Effector memory CD4-positive, alpha-beta T cell (primary cell): ENCODE measurements at places on chromosomes 2 and 18.

DNA sequence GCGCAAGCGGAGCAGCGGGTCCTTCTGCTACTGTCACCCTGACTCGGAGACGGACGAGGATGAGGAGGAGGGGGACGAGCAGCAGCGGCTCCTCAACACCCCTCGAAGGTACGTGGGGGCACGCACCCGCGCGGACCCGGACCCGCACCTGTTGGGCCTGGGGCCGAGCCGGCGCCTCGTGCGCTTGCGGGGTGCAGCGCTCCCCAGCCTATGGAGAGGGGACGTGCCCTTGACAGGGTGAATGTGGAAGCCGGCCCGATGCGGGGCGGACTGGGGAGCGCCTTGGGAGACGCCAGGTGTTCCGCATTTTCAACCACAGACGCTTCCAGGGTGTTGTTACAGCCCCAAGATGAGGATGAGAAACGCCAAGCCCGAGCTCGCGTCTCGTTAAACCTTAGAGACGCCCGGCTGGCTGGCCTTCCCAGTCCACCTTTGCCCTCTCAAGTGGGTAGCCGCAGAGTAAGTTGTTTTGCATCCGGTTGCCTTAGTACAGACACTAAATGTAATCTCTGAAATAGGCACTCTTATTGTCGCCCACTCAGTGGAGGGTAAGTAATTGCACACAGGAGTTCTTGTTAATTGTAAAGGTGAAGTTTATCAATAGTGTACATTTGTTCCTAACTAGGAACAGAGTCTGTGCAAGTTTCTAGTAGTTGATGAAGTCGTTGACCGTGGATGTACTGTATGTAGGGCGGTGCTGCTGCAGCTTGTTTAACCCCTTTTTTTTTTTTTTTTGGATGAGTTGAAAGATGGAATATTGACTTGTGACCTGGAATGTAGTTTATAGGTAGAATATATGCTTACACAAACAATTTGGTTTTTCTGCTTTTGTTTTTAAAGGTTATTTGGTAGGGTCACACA is 815 bp downstream of the GMCL1 start:
- peak; percentile 18 for DNase-seq

GRCh38 chr2:140905083-140905781 is 1225.6 kb downstream of the LRP1B start:
- no peak for DNase-seq

DNA sequence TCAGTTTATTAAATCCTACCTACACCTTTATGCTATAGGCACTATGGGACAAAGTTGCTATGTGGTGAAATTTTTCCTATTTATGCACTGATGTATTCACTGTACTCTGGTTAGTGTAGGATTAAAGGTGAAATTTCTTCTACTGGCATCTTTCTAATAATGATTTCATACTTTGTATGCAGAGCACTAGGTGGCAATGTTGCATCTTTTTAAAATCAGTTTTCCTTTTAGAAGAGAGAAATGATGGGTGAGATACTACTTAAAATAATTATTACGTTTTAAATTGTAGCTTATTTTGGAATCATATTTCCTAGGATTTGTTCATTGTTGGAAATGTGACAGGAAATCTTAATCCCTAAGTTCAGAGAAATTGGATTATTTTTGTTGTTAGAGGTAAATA is 150.9 kb downstream of the CD8B2 start:
- no peak for DNase-seq

GRCh38 chr2:96921561-96922319 is 51.9 kb upstream of the SEMA4C start:
- DNase-seq = no peak

DNA sequence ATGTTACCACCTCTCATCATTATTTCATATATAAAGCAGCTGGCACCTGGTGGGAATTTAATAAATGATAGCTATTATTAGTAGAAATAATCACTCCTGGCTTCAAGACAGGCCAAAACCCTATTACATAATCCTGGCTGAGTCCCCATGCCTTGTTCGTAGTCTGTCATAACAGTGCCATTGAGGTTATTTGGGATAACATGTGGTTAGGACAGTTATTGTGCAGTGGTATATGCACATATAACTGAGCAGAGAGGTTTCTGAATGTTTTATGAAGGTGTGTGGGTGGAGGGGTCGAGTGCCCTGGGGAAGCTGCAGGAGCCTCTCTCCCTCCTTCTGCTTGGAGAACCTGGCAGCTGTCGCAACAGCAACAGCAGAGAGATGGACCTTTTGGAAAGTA is 162.4 kb upstream of the NABP1 start:
- DNase-seq = no peak

DNA sequence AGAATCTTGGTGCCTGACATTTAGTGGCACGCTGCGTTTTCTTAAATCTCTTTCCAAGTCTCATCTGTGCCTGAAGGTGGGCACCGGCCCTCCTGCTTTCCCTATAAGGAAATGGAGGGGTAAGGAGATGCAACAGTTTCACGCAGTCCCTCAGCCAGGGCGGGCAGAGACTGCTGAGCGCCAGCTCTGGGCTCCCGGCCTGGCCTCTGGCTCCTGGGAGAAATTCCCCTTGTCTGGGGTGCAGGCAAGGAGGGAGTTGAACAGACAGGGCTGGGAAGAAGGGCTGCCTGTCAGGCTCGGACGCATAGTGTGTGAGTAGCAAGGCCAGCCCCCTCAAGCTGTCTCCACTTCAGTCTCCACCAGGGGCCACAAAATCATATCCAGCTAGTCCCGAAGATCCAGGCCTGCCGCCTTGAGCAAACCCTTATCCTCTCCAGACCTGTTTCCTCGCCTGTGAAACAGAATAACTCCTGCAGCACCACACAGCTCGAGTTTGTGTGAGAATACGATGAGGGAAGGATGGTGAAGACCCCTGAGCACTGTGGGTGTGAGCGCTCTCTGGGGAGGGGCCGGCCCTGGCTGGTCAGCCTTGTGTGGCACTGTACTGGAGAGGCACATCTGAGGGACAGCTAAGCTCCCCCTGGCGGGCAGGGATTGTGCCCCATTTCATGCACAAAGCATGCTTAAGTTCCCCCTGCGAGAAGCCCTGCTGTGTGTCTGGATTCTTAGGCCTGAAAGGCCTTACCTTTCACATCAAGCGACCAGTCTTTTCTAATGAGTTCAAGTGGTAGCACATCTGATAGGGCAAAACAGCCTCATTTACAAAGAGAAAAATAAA is 33.8 kb downstream of the SDC1 start:
- no peak for DNase-seq
